ENCODE measurements at places on chromosomes 2 and 18.

DNA sequence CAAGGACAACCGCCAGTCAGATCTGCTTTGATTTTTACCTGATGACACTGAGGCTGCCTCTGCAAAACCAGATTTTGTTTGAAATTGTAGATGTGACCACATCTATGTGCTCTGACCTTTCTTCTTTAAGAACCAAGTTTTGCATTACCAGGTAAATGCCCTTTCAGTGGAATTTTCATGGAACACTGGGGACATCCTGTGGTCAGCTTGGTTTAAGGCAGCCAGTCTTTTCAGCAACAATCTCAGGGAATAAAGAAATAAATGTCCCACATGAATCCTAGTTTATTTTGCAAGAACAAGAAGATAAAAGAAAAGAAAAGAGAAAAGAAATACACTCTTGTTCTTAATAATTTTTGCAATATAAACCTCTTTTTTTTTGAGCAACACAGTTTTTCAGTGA, 90.6 kb downstream of the POU3F3 start:
- no peak for DNase-seq

GRCh38 chr18:75679331-75679730, 251.8 kb upstream of the SMIM21 start:
- DNase-seq = no peak

GRCh38 chr2:151792589-151792988, 35.6 kb downstream of the ARL5A start:
- DNase-seq = no peak

DNA sequence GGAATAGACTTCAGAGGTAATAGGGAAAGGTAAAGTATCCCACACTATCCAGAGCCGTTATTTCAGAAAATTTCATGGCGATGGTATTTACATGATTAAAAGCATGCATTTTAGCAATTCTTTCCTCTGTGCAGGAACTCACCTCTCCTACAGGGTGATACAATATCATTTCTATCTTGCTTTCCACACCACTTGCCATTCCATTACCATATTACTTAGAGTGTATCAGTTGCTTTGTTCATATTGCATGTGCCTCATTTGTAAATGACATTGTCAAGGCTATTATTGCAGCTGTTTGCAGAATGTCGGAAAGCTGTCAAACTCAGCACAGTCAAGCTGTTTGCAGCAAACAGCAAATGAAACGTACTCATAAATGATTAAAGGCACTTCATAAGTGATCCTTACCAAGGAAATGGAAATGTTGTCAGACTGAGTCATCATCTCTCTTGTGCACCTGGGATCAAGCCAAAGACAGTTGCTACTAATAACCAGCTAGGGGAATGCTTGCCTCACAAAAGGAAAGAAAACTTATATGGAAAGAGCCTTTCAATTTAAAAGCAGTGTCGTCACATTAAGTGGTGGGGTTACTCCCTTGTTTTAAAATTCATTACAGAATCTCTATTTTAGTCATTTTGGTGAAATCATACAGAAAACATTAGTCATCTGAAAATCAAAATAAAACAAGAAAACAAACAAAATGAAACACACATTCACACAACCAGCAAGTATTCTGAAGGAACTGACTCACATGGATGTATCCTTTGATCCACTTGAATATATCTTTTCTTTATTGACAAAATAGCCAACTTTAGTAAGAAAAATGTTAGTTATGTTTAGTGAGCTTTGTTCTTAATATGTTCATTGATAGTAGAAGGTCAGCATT, 1064.1 kb upstream of the CNTNAP5 start:
- no peak for DNase-seq
